ENCODE measurements at places on chromosomes 16 and 17.

DNA sequence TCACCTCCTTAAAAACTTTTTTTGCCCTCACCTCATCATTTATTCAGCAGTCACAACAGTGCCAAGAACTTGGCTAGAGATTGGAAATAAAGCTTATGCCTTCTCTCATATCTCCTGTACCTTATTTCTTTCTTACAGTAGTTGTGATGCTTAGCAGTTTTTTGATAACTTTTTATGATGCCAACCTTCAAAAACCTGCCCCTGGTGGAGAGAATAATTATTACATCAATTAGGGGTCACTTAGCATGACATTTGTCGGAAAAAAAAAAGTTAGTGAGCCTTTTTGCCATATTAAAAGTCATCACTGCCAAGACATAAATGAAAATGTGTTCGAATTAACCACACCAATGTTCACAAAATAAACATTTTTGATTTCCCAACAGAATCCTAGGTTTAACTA, 296.6 kb downstream of the WWOX start:
- no peak for DNase-seq

GRCh38 chr17:57337390-57337789, 81.1 kb downstream of the MSI2 start:
- no peak for DNase-seq

GRCh38 chr17:71872843-71873485, 247.9 kb upstream of the SOX9 start:
- DNase-seq, result no peak

DNA sequence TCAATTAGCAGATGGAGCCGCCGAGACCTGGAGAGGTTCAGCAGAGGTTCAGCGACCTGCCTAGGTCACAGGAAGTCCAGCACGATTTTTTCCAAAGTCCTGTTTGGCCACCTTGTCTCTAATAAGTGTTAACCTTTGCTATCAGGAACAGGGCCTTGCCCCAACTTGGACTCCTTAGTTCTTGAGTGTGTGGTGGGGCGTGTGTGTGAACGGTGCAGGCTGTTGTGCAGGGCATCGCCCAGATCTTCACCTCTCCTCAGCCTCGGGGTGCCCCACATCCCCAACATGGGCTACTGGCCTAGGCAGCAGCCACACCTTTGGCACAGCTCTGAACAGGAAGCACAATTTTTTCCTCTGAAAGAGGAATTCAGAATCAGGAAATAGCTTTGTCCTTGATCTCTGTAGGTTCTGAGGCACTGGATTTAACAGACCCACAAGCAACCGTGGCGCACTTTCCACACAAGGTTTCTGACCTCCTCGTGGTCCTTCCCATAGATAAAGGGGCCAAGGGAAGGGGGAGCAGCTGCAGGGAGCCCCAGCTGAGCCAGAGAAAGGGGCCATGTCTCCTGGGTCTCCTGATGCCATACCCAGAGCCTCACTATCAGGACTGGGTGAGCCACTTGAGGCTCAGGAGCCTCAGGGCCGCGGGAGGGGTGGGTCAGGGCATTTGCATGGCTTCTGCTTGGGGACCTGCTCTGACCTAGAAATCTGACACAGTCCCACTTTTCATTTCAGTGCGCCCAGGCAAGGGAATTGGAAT, 10.4 kb downstream of the MPRIP start:
- DNase-seq, result no peak

DNA sequence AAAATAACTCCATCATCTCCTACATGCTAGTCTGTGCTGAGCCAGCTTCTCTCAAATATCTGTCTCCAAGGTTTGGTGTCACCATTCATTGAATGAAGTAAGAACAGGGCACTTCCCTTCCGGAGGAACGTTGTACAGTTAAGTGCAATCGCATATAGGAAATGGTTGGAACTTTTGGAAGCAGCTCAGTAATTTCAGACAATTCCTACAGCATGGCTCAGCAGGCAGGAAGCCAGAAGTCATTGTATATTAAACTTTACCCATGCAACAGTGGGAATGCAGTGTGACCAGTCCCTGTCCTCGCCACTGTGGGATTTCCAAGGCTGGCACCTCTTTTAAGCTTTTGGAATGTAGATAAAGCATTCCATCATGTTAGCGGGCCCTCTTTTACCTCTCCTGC, 51.1 kb upstream of the MYH2 start:
- no peak for DNase-seq

DNA sequence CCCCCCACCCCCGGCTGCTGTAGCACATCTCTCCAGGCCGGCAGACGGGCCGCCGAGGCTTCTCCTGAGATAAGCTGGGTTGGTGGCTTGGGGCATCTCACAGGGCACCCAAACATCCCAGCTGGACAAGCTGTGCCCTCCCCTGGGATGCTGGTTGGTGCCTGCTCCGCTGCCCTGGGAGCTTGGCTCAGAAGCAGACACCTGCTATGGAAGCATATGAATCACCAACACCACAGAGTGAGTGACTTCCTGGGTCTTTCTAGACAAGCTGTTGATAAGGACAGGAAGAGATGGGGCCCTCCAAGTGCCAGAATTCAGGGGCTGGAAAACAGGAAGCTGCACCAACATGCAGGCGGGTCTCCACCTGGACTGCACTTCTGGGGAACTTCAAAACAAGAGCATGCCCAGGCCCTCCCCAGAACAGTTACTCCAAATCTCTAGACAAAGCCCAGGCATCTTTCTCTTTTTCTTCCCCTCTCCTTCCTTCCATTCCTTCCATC, 13.7 kb downstream of the C16orf95 start:
- no peak for DNase-seq

- no peak for DNase-seq
These were observed 8.2 kb downstream of the MYH3 start for GRCh38 chr17:10648956-10649355.

DNA sequence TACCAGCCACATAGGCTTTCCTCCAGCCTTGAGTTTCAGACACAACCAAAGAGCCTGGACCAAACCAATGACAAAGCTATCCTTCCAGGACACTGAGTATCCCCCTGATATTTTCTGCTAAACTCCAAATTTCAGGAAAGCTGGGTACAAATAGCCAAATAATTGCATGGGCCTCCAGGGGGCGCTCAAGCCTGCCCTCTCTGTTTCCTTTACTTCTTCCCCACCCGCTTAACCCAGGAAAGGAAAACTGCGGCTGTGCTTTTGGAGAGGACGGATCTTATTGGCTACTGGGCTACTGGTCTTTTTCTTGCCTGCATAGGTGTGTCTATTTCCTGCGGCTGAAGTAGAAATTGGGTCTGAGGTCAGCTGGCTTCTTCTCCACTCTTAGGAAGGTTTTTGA, 30.1 kb downstream of the GNGT2 start:
- peak; percentile 77 for DNase-seq
